Amygdala (tissue), 56 donors: ENCODE measurements at places on chromosomes 12 and 14.

GRCh38 chr12:117567644-117568216 lies 206.3 kb upstream of the NOS1 start:
- no peak for DNase-seq

DNA sequence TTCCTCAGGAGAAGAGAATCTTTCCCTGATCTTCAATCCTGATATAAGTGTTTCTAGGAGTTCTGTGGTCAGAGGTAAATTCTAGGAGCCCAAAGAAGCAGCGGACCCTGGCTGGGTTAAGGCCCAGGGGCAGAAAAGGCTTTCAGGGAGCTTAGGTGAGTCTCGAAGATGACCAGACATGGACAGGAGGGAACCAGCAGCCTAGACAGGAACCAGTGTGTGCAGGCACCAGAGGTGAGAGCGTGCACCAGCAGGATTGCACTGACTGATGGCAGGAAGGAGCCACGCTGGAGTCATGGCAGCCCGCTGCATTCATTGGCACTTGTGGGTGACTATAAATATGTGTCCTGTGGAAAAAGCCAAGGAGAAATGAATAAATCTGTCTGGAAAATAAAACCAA lies 489.9 kb downstream of the BCL11B start:
- no peak for DNase-seq

- no peak for DNase-seq
Measured at GRCh38 chr12:42360747-42361403, 34.9 kb downstream of the PPHLN1 start.

DNA sequence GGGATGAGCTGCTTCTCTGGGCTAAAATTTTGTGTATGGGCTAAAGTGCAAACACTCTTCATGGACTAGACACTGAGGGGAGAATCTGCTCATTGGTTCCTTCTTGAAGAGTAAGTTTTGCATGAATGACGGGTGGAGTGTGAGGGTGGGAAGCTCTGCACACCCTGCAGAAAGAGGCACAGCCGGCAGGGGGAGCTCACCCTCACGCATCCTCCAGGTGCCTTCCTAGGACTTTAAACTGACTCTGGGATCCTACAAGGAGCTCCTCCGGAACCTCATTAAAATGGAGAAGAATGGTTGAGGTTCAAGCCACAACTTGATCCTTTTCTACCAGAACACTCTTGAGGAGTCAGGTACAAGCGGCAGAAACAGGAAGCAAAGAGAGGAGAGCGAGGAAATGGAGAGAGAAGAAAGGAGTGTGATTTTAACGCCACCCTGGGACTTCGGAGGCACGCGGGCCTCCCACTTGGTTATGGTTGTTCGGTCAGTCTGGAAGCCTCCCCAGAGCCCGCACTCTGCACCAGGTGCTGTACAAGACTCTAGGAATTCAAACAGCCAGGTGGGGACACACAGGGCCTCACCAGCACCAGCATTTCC lies 87.5 kb downstream of the SETD3 start:
- DNase-seq: no peak

- DNase-seq: no peak
Measured at GRCh38 chr14:105066240-105067071, 1.2 kb upstream of the GPR132 start.

DNA sequence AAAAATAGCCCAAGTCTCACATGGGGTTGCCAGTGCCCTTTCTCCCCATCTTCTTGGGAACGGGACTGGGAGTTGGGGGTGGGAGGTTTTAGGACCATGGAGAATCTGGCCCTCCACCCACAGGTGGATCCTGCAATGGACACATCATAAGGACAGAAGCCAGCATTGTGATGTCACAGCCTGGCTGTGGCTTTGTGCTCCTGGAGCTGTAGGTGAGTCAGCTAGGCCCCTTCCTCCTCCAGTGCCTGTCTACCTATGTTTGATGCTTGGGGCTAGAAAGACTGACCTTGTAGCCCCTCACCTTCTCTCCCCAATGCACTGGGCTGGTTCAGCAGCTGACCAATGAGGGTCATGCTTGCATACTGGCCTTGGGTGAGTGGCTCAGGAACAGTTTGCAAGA lies at the start of gene CCDC197:
Gene CCDC197 (plus strand): TSS at position 220 of the 400 bp plus-strand sequence. CDS start 831 bp downstream, outside the sequence.
- no peak for DNase-seq

DNA sequence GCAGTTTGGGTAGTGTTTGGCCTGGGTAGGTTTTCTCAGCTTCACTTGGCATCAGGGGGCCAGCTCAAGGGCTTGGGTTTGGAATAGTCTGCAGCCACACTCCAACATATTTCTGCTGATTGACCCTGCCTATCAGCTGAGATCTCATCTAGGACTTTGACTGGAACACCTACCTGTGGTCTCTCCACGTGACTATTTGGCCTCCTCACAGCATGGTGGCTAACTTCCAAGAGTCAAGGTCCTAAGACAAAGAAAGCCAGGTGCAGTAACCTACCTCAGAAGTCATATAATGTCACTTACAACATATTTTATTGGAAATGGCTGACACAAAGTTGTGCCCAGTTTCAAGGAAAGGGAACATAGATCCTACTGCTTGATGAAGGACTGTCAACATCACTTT lies 481.0 kb downstream of the EGLN3 start:
- DNase-seq: no peak

DNA sequence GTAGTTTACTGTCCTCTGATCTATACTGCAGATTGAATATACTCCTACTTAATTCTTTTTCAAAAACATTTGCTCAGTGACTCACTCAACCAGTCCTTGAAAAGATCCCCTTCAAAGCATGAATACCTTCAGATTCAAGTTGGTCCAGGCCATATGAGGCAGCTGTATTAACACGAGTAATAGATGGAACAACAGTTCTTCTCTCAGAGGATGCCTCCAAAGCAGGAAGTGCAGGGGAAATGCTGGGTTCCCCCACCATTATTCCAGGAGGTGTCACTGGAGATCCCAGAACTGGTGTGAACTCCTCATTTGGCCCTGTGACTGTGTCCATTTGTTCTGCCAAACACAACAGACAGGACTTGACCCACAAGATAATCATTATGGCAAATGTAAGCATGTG lies 20.6 kb downstream of the ARMH4 start:
- no peak for DNase-seq

GRCh38 chr12:114687802-114688201 lies 3.8 kb upstream of the TBX3 start:
- no peak for DNase-seq

- DNase-seq: no peak
Measured at GRCh38 chr12:30286345-30286926, 409.2 kb downstream of the IPO8 start.

DNA sequence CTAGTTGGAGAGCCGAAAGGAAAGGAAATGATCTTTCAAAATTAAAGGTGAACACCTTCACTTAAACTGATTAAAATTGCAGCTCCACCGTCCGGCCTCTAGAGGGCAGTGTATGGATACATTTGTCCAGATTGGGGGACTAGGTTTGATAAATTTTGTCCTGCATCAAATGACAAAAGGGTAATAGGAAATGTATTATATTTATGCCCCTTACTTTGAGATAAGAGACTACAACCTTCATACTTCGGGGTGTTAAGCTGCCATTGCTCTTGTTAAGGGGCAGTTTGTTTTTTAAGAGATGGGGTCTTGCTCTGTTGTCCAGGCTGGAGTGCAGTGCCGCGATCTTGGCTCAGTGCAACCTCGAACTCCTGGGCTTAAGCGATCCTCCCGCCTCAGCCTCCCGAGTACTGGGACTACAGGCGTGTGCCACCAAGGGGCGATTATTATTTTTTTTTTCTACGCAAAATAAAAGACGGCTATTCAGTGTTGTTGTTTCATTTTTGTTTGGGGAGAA lies 818 bp upstream of the SUOX start:
- DNase-seq: peak; percentile 59

- no peak for DNase-seq
Measured at GRCh38 chr12:46779879-46780278, 45.9 kb downstream of the SLC38A4 start.

- DNase-seq: no peak
Measured at GRCh38 chr12:14244876-14245669, 120.4 kb upstream of the ATF7IP start.

GRCh38 chr14:68878908-68879307 lies 86.0 kb upstream of the ZFP36L1 start:
- DNase-seq: no peak

GRCh38 chr14:92959189-92959531 lies 36.2 kb downstream of the CHGA start:
- no peak for DNase-seq

DNA sequence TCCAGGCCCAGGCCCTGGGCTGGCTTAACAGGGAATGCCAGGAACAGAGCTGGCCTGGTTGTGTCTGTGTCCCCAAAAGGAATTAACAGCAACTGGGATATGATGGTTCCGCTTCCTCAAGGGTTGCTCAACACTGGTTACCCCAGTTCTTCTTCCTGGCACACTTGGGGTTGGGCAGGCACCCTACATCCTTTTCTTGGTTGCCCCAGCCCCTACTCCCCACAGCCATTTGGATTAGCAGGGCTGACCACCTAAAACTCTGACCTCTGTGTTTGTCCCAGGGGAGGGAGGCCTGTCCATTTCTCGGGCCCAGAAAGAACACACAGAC lies 30.8 kb downstream of the NCKAP5L start:
- no peak for DNase-seq

- DNase-seq: no peak
Measured at GRCh38 chr12:78887444-78887843, 22.9 kb downstream of the SYT1 start.

DNA sequence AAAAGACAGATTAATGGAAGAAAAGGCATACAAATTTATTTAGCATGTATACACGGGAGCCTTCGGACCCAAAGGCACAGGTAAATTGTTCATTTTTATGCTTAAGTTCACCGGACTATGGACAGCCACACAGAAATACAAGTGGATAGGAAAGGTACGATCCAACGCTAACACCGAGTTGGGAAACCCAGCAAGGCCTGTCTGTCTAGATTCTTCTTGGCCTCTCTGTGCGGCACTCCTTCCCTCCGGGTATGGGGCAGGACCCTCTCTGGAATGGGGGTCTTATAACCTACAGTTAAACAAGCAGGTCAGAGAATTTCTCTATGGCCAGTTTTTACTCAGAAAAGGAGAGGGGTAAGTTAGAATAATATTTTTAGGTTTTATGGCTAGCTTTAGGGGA lies 23.4 kb upstream of the ZDHHC17 start:
- DNase-seq: no peak

- no peak for DNase-seq
Measured at GRCh38 chr14:89258728-89259273, 158.2 kb downstream of the FOXN3 start.

DNA sequence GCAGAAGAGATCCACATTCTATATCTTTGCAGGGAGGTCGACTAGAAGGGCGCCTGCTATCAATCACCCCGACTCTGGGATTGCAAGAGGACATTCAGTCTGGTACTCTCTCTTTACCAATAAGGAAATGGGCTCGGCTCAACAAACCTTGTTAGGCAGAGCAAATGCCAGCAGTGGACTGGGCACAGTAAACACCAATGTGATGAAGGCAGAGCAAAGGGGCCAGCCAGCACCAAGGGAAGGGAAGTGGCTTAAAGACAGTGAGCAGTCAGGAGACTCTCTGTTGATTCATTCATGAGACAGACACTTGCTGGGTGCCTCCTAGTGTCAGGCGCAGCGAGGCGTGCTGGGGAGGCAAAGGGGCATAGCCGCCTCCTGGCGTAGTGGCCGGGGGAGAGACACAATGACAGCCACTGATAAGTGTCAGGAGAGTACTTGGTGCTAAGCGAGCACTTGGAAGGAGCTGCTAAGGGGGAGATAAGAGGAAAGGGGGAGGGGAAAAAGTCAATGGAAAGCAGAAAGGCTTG lies 34.1 kb downstream of the TMCC3 start:
- peak; percentile 74 for DNase-seq

- no peak for DNase-seq
Measured at GRCh38 chr12:121709478-121709961, 3.0 kb upstream of the TMEM120B start.

DNA sequence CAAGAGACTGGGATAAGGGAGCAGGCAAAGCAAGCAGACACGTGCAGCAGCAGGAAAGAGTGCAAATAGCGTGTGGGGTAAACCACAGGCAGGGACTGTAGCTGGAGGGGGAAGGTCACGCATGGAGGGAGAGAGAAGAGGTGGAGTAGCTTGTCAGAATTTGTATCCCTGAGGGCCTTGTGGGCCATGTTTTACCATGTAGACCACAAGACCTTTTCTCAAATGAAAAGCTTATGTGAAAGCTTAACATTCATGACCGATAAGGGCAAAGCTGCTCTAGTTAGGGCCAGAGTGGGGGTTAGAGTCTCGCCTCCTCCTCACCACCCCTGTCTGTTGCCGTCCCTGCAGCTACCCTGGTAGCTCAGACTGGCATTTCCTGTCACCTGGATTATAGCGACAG lies 152.9 kb upstream of the E2F7 start:
- DNase-seq: no peak

GRCh38 chr12:512933-513332 lies 53.2 kb downstream of the B4GALNT3 start:
- no peak for DNase-seq

GRCh38 chr12:81615026-81615588 lies 144.0 kb downstream of the PPFIA2 start:
- no peak for DNase-seq

- DNase-seq: no peak
Measured at GRCh38 chr12:39660101-39660500, 40.5 kb upstream of the ABCD2 start.

DNA sequence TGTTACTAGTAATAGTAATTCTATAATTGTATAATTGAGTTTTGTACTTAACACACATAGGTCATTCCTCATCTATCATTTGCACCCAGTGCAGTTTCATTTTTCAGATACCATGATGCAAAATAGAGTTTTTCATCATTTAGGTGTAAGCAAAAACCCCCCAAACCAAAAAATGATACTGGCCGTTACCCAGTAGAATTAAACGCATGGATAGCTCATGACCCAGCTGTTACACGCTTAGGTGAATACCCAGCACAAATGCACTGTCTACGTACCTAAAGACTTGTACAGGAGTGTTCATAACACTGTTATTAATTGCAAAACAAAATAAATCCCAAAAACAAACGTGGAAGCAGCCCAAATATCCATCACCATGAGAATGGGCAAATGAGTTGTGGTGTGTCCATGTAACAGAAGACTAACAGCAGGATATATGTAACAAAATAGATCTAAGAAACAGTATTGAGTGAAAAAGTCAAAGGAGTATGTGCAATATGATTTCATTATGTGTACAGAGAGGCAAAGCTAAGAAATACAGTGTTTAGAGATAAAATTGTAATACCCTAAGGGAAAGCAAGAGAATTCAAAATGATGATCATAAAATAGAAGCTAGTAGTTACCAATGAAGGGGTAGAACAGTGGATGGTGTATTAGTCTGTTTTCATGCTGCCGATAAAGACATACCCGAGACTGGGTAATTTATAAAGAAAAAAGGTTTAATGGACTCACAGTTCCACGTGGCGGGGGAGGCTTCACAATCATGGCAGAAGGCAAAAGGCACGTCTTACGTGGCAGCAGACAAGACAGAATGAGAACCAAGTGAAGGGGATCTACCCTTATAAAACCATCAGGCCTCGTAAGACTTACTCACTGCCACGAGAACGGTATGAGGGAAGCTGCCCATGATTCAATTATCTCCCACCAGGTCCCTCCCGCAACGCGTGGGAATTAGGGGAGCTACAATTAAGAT lies 49.8 kb downstream of the EID3 start:
- no peak for DNase-seq
